ENCODE measurements at places on chromosomes 7 and 10. TPM values are rescaled to one million over a fixed set of nuclear protein-coding genes. Genes with fewer than 3 reads are reported as not detected.

The ANKRD30A gene
- polyA plus RNA-seq = not detected

The EPHB6 gene
- polyA plus RNA-seq = 74.6 TPM

The SH2D4B gene
- not detected for polyA plus RNA-seq

The CD36 gene
- polyA plus RNA-seq = 0.75 TPM

The SMARCD3 gene
- polyA plus RNA-seq = 42.2 TPM

The CALML5 gene
- polyA plus RNA-seq = not detected

The PTPRZ1 gene
- polyA plus RNA-seq = 26.3 TPM

The ARHGEF35 gene
- 0.22 TPM for polyA plus RNA-seq

The SDK1 gene
- polyA plus RNA-seq = 62.9 TPM

The MUC3A gene
- 0.12 TPM for polyA plus RNA-seq

The CYP3A5 gene
- not detected for polyA plus RNA-seq

The NAT16 gene
- polyA plus RNA-seq = 41.0 TPM

The DENND2A gene
- polyA plus RNA-seq = 49.3 TPM

The MRLN gene
- polyA plus RNA-seq = not detected
